Calu3 (cell line): ENCODE measurements at places on chromosomes 2 and 18. TPM values are rescaled to one million over a fixed set of nuclear protein-coding genes. Genes with fewer than 3 reads are reported as not detected.

DNA sequence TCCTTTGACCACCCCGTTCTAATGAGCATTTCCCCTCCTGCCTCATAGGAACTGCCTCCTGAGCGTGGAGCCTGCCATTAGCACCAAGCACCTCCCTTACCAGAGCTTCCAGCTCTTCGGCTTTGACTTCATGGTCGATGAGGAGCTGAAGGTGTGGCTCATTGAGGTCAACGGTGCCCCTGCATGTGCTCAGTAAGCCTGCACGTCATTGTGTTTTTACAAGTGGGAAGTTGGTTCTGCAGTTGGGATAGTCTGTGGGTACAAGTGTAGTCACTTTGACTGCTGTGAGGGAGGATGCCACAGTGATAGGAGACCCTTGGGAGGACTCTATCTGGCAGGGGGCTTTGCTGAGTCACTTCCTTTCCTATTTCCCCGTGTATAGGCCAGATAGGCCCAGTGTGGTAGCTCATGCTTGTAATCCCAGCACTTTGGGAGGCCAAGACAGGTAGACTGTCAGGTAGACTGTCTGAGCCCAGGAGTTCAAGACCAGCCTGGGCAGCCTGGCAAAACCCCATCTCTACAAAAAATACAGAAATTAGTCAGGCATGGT lies 22.0 kb upstream of the POLR1B start:
- no peak for DNase-seq

DNA sequence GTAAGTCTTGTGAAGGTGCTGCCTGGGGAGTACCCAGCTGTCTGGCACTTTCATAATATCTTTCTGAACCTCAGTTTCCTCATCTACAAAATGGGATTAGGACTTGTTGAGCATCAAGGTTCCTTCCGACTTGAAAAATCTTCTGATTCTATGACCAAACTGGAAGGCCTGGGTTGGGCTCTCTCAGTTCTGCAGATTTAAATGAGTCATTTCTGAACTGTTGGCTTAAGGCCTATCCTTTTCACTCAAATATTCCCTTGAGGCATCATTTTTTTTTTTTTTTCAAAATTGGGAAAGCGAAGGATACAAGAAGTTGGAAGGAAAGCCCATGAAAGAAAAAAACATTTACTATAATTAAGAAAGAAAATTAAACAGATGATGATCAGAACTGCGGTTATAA lies 40.8 kb upstream of the CYP1B1 start:
- DNase-seq: no peak

- no peak for DNase-seq
Measured at GRCh38 chr2:36338827-36339145, 16.8 kb upstream of the CRIM1 start.

DNA sequence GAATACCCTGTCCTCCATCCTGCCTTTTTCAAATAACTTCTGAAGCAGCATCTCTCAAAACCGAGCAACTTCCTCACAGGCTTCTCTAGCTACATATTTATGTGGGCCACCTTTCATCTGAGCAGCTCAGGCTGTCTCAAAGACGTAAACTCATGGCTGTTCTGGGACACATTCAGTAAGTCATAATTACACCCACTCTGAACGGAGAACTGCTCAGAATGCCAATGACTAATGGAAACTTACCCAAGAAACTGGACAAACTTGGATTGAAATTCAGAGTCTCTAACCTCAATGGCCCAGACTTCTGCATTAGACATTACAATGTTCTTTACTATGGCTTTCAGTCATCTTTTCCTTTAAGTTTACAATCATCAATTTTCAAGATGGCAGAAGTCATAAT lies 145.2 kb downstream of the RAD51AP2 start:
- DNase-seq: no peak

- DNase-seq: no peak
Measured at GRCh38 chr2:135257383-135258090, 205.4 kb downstream of the RAB3GAP1 start.

DNA sequence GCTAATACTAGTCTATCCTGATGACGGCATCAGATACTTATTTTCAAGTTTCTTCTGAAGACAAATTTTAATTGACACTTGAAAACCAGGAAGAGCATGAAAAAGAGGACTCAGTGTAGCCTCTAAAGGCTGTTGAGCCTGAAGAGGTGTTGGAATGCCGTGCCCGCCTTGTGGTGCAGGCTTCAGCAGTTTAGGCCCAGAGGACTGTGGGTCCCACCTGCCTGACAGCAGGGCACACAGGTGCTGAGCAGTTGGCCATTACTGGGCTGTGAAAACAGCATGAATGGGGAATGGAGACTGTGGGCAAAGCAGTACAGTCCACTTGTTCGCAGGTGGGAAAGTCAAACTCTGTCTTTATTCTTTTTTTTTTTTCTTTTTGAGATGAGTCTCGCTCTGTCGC lies 49.8 kb upstream of the THOC1 start:
- no peak for DNase-seq

- no peak for DNase-seq
Measured at GRCh38 chr2:50529600-50530218, 502.2 kb downstream of the NRXN1 start.

- no peak for DNase-seq
Measured at GRCh38 chr2:173865971-173866873, 99.0 kb downstream of the SP3 start.

- no peak for DNase-seq
Measured at GRCh38 chr2:38026846-38027245, 49.1 kb downstream of the CYP1B1 start.

- DNase-seq: peak; percentile 37
Measured at GRCh38 chr2:169095621-169096105, 26.3 kb downstream of the DHRS9 start.

- no peak for DNase-seq
Measured at GRCh38 chr2:128549094-128549493, 230.4 kb upstream of the HS6ST1 start.

DNA sequence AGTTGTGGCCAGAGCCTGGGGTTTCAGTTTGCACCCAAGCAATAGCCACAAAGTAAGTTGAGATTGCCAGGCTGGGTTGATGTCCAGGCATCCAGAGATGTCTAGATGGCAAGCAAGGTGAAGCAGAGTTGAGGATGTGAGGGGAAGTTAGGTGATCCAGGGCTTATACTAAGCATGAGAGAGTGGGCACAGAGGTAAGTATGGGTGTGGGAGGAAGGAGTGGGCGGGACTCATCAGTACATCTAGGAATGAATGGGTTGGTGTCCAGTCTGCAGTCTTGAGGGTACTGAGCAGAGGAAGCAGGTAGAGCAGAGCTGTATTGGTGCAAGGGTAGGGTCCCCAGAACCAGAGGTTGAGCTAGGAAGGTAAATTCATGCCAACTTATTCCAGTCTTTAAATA lies 1.5 kb downstream of the SEMA4F start:
- DNase-seq: no peak

DNA sequence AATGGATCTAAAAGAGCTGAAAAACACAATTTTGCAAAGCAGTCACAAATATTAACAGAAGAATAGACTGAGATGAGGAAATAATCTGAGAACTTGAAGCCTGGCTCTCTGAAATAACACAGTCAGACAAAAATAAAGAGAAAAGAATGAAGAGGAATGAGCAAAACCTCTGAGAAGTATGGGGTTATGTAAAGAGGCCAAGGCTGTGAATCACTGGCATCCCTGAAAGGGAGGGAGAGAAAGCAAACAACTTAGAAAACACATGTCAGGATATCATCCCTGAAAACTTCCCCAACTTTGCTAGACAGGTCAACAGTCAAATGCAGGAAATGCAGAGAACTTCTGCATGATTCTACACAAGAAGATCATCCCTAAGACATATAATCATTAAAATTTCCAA lies 73.5 kb upstream of the LHCGR start:
- no peak for DNase-seq

- DNase-seq: no peak
Measured at GRCh38 chr18:12342661-12343060, 34.4 kb downstream of the AFG3L2 start.

GRCh38 chr2:234410526-234410925 lies 86.4 kb downstream of the ARL4C start:
- no peak for DNase-seq

GRCh38 chr2:167293172-167293781 lies 405.0 kb downstream of the XIRP2 start:
- peak; percentile 14 for DNase-seq

- no peak for DNase-seq
Measured at GRCh38 chr18:59612381-59612780, 84.8 kb downstream of the CCBE1 start.

DNA sequence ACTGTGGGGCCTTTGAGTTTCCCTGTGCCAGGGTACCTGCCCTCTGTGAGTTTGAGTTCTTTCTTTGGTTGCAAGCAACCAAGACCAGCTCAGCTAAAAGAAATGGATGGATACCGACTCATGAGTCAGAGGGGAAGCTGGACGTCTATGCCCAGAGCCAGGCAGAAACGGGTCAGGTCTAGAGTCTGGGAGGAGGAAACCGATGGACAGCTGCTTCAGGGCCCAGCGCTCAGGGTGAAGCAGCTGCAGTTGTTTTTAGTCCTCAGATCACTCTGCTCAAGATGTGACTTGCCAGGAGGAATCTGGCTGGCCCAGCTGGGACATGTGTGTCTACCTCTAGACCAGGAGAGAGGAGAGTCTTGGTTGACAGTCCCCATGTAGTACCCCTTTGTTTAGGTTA lies 10.1 kb upstream of the TYMS start:
- no peak for DNase-seq

GRCh38 chr2:215410932-215411285 lies 25.0 kb downstream of the FN1 start:
- DNase-seq: peak; percentile 28

- no peak for DNase-seq
Measured at GRCh38 chr2:167986223-167986622, 261.2 kb downstream of the STK39 start.

- DNase-seq: no peak
Measured at GRCh38 chr18:78727057-78727739, 252.4 kb upstream of the SALL3 start.

DNA sequence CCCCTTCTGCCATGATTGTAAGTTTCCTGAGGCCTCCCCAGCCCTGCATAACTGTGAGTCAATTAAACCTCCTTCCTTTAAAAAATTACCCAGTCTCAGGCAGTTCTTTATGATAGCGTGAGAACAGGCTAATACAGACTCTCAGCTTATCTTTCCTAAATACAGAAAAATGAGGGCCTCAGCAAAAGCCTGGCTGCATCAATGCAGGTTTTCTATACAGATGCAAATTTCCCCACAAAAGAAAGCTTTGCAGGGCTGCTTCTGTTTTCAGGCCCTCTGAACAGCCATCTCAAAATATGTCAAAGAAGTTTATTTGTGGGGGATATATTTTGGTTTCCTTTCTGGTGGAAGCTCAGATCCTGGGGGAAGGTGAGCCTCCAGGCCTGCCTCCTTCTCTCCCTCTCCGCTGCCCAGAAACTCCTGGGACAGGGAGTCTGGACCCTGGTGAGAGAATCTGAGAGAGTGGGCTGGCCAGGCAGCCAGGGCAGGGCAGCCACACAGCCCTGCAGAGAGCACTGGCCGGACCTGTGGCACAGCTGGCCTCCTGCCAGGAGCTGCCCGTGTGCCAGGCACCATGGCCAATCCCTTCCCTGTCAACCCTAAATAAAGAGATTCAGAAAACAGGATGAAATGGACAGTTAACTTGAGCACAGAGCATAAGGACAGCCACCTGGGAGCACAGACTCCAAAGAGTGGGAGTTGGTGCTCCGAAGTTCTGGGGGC lies 21.6 kb upstream of the AGXT start:
- DNase-seq: peak; percentile 28

GRCh38 chr2:222424729-222425671 lies 657 bp downstream of the SGPP2 start:
- DNase-seq: peak; percentile 46

GRCh38 chr2:58709687-58710354 lies 468.7 kb upstream of the FANCL start:
- DNase-seq: no peak

GRCh38 chr2:164190700-164191099 lies 430.6 kb downstream of the GRB14 start:
- no peak for DNase-seq

- no peak for DNase-seq
Measured at GRCh38 chr2:131041402-131042147, 51.7 kb downstream of the FAM168B start.

LRRC30 gene
- total RNA-seq: not detected in 2 replicates

ASB18 gene
- total RNA-seq: not detected in 2 replicates

ACMSD gene
- total RNA-seq: not detected in 2 replicates

ICOS gene
- total RNA-seq: not detected in 2 replicates

STK25 gene
- total RNA-seq: 149 and 159 TPM in 2 replicates

BAZ2B gene
- 43.3 and 46.4 TPM in 2 replicates for total RNA-seq

SLC11A1 gene
- total RNA-seq: 0.12 TPM in 1 of 2 replicates, not detected in the other

GPR45 gene
- not detected in 2 replicates for total RNA-seq

MPV17 gene
- total RNA-seq: 77.4 and 84.5 TPM in 2 replicates

NPAS2 gene
- 142 and 157 TPM in 2 replicates for total RNA-seq
